ENCODE measurements at places on chromosomes 2 and 18.

GRCh38 chr2:23441414-23441813 lies 56.4 kb downstream of the KLHL29 start:
- DNase-seq: no peak

- no peak for DNase-seq
These were observed 123.1 kb upstream of the PPP1CB start for GRCh38 chr2:28628506-28628905.

DNA sequence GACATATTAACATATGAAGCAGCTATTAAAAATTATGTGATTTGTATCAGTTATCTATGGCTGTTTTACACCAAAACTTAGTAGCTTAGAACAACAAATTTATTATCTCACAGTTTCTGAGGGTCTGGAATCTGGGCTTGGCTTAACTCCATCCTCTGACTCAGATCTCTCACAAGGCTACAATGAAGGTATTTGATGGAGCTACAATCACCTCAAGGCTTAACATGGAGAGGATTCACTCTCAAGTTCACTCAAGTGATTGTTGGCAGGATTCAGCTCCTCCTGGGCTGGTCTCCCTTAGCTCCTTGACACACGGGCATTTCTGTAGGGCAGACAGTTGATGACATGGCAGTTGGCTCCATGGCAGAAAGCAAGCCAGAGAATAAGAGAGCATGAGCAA lies 133.0 kb upstream of the SLC14A2 start:
- no peak for DNase-seq

GRCh38 chr18:63427558-63427957 lies 5.3 kb upstream of the VPS4B start:
- no peak for DNase-seq

- DNase-seq: no peak
These were observed 489.3 kb upstream of the CDH2 start for GRCh38 chr18:28666216-28666615.

GRCh38 chr2:62554440-62554839 lies 48.4 kb upstream of the TMEM17 start:
- DNase-seq: no peak

GRCh38 chr2:104944495-104944894 lies 90.6 kb downstream of the POU3F3 start:
- no peak for DNase-seq

GRCh38 chr2:191328150-191328809 lies 83.1 kb downstream of the MYO1B start:
- DNase-seq: no peak

DNA sequence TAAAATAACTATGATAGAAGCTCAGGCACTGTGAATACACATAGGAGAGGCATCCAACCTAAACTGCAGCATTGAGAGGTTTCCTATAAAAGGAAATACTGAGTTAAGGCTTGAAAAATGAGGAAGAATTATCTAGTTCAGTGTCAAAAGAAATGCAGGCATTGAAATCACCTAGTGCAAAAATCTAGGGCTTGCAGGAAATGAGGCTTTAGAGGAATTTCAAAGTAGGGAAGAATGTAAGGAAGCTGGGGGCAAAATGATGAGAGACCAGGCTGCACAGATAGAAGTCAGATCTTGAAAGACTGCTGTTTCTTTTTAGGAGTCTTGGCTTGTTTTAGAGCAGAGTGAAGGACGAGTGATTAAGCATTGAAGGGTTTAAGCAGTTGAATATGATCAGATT lies 28.1 kb upstream of the SCYGR2 start:
- no peak for DNase-seq

- DNase-seq: no peak
These were observed 236.0 kb downstream of the DYSF start for GRCh38 chr2:71689393-71689792.

DNA sequence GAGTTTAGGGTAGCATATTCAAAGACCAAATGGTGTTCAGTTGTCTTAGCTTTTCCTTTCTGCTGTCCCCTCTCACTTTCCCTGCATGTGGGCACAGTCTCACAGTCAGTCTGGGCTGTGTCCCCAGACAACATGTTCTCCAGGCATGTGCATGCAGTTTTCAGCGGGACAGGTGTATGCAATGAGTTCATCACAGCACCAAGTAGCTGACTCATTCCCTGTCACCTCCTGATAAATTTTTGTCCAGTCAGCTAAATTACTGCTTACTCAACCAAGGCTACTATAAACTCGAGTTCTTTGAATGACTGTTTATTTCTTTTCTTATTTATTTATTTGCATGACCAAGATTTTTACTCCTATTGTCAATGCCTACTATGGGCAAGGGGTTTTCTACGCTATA lies 148.8 kb upstream of the CDH19 start:
- DNase-seq: no peak

GRCh38 chr2:66607152-66607551 lies 172.2 kb downstream of the MEIS1 start:
- DNase-seq: no peak

GRCh38 chr2:120776649-120777048 lies 41.0 kb downstream of the GLI2 start:
- no peak for DNase-seq

GRCh38 chr2:9982248-9982647 lies 30.8 kb downstream of the GRHL1 start:
- DNase-seq: no peak

GRCh38 chr2:241263061-241263460 lies 52.4 kb downstream of the HDLBP start:
- DNase-seq: no peak

DNA sequence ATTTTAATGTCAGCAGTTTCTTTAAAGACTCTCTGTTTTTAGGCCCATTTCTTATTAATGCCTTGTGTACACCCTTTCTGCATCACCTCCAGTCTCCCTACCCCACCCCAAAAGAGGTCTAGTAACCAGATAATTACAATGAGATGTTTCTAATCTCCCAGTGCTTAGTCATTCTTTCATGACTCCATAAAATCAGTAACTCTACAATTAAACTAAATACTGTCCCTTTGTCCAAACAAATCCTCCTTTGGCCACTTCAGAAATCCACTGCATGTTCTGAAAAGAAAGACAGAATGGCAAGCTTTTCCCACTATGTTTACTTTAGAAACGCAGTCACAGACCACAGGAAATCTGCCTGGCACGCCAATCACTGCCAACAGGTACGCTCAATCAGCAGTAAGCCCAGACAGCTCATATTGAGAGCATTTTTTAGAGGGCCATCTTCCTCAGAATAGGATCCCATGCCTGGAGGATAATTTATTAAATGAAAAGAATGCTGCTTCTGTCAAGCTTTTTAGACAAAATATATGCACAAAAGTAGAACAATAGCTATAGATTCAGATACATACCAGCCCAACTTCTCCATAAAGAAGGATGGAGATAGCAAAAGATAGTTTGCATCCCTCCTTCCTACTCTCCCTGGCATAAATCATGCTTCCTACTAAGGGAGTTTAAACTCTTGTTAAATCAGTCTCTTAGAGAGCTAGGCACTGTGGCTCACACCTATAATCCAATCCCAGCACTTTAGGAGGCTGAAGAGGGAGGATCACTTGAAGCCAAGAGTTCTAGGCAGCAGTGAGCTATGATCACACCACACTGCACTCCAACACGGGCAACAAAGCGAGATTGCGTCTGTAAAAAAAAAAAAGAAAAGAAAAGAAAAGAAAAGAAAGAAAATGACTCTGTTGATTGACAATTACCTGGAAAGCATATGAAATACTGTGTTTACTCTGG lies 14.6 kb downstream of the CLASP1 start:
- no peak for DNase-seq

DNA sequence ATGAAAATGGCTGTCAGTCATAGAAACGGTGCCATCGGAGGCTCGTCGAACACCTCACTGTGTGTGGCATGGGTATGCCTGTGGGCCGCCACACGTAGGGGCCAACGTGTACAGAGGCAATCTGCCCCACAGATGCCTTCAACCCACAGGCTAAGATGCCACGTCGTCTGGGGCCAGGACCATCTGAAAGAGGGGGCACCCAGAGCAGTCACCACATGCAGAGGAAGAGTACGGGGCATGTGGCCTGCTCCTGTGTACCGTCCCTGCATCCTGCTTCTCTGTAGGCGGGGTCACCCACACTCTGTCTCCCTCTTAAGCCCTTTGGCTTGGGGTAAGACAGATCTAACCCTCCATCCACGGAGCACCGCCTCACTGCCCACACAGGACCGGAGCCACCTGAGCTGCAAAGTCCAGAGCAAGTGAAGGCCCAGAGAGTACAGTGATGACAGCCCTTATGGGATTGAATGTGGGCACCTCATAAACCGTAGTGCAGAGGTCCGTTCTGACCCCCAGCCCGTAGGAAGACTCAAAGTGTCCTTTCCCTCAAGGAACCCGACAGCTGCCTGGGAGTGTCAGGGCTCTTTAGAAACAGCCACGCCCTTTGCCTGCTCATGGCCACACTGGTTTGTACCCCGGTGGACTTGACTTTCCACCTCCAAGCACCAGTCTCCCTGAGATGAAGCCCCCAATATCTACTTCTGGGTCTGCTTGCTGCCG lies 66.2 kb downstream of the TWIST2 start:
- DNase-seq: no peak

- no peak for DNase-seq
These were observed 27.6 kb upstream of the ADAM23 start for GRCh38 chr2:206415618-206416243.

DNA sequence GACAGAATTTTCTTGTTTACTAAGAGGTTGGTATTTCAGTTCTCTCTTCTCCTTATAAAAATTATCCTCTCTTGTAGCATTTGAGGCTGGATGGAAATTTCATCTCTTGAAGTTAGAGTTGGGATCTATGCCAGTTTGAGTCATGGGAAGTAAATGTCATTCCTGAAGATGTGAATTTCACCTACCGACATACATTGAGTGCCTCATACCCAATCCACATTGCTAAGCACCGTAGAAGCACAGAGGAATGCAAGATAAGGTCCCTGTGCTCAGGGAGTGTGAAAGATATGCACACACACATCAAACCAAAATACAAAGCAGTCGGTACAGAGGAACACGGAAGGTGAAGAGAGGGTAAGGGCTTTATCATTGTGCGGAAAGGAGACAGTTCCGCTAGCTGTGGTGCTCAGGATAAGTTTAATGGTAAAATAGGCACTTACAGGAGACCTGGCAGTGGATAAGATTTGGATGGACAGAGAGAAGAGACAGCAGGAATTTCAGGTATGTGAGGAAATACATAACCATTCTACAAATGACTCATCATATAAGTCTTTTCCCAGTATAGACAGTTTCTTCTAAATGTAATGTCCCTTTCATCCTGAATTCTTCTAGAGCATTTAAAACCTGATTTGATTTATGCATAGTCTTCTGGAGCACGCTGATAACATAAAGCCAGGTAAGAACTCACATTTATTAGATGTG lies 205.3 kb upstream of the ST6GAL2 start:
- DNase-seq: peak; percentile 27

- DNase-seq: no peak
These were observed 8.9 kb downstream of the ZFP36L2 start for GRCh38 chr2:43217228-43218154.

- DNase-seq: no peak
These were observed 195.9 kb upstream of the ZNF804A start for GRCh38 chr2:184402381-184402780.

DNA sequence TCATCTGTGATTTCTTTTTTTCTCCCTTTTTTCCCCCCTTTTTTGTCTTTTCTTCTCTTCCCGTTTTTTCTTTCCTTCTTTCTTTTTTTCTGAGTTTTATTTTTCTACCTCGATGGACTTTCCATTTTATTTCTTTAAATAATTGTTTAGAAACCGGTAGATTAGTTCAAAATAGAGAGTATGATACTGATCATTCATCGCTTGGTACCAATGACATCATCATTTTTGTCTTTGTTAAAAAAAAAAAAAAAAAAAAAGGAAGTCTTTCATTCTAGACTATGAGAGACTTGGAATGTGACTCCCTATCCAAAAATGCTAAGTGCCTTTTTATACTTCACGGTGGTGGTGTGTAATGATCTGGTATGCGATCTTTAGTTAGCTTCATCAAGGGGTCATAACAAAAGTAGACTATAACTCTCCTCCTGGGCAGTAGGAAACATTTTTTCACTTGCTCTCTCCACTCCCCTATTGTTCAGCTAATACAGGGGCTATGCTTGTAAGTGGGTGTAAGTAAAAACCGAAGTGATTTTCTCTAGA lies 1517.5 kb upstream of the ZEB2 start:
- DNase-seq: no peak

- DNase-seq: no peak
These were observed 37.0 kb upstream of the METTL21A start for GRCh38 chr2:207662203-207662602.

- no peak for DNase-seq
These were observed 46.1 kb upstream of the UBE2F start for GRCh38 chr2:237920673-237921072.

DNA sequence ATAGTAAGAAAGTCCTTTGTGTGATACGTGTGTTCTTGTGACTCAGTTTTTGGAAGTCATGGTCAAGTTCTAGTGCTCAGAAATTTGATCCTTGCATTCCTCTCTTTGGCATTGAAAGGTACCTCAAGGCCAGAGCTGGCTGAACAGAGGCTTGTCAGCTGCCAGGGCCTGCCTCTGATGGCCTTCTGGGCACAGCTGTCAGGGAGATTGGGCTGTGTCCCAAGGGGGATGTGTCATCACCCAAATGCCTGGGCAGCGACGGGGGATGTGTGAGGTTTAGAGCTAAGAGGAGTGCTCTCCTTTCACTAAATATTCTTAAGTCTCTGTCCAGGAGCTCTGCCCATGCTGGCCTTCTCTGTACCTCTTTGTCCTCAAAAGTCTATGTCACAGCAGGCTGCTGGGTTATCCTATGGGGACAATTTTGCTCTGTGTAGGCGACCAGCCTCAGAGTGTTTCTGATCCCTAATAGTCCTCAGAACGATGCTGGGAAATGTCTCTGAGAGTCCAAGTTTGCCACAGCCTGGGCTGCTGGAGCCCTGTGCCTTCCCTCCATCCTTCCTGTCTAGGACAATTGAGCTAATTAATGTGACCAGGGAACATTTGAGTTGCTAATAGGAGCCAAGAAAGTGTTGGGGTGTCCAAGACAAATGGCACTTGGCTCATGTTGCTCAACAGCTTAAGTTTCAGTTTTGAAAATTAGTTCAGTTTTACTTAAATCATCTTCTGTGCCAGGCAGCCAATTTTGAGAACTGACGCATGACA lies 115.4 kb upstream of the ZNF521 start:
- no peak for DNase-seq

DNA sequence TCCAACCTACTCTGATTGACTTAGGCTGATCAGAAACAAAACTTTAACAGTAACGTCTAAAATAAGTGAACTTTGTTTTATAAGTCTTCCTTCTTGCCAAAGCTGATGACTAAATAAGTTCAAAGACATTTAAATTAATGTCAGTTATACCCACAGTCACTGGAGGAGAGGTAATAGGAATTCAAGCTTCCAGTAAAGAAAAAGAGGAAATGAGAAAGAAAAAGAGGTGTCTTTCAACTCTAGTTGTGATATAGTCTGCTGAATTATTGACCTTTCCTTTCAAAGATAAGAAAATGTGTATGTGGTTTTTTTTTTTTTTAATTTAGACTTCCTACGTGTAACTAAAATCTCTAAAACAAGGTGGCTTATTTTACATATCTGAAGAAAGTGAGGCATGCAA lies 191.5 kb downstream of the SLC8A1 start:
- no peak for DNase-seq

All from 8988T (cell line).